ENCODE measurements at places on chromosomes 4 and X. TPM values are rescaled to one million over a fixed set of nuclear protein-coding genes. Genes with fewer than 3 reads are reported as not detected.

DNA sequence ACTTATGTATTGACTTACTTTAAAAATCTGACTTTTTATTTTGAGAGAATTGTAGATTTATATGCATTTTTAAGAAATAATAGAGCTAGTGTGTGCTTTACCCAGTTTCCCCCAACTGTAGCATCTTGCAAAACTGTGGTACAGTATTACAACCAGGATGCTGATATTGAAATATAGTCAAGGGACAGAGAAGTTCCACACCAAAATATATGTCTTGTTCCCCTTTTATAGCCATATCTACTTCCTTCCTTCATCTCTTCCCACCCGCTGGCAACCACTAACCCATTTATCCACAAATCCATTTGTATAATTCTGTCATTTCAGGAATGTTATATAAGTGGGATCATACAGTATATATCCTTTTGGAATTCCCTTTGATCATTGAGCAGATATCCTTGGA, 16.8 kb downstream of the KDM6A start:
- no peak for DNase-seq

DNA sequence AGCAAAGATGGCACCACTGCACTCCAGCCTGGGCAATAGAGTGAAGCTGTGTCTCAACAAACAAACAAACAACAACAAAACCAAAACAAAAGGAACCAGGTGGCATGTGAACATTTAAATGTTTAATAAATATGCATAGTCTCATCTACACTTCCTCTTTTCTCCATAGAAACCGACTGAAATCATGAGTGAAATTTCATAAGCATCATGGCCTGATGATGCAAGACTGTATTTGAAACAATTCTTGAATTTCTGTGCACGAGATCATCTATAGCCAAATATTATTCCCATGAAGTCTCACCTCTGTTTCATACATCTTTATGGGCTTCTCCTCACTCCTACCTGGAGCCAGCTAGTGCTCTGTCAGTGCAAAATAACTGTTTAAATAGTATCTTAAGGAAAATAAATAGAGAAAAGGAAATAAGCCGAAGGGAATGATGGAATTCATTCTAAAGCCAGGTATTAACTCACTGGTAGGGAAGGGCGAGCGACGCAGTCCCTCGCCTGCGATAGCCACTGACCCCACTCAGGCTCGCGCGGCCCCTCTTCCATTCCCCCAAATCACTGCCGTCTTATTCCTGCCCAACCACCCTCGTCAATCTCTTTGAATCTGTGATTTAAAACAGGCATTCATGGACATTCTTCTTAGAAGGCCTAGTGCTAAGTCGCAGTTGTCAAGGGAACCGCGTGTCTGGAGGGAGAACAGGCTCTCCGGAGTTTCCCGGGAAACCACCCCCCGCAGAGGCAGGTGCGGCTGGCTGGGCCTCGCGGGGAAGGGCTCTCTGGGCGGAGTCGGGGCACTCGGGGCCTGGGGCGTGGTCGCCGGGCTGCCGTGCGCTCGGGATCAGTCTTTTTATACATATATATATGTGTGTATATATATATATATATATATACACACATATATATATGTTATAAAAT, 52.4 kb upstream of the TRIM2 start:
- DNase-seq: peak; percentile 86

DNA sequence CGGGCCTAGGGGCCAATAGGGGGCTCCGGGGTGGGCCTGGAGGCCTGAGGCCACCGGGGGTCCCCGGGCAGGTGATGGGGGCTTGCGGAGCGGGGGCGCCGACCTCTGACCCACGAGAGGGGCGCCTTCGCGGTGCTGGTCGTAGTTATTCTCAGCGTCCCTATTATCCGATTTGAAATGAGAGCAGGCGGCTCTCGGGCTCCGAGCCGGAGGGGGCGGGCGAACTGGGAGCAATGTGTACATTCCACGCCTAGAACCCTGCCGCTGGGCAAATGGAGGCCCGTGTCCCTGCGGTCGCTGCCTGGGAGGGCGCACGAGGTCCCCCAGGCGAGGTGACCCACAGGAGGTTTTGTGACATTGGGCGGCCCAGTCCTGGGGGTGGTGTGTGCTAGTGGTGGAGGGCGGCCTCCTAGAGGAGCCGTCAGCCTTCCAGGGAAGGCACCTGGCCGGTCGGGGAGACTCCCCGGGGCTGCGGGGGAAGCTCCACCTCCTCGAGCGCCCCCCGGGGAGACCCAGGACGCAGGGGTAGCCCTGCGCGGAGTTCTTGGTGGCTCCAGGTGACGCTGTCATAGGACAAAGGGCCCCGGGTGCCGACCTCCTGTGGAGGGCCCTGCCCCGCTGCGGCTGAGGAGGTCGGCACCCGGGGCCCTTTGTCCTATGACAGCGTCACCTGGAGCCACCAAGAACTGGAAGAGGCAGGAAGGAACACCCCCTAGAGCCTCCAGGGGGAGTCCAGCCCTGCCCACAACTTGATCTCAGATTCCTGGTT, 102.6 kb upstream of the PRKX start:
- DNase-seq: no peak

DNA sequence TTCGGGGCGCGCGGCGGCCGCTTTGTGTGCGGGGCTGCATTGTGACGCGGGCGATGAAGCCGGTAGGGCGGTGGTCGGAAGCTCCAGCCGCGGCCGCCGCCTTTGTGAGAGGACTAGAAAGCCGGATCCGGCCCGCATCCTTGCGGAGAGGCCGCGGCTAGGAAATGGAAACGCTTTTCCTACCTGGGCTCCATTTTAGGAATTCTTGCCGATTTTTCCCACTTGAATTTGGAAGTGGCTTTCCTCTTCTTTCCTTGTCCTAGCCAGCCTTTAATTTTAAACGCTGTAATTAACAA, 708 bp downstream of the TMSB4X start:
- no peak for DNase-seq

ARMCX2 gene
- 32.5 TPM for total RNA-seq

ELF4 gene
- total RNA-seq: 22.7 TPM

Data from renal cortical epithelial cell (primary cell).